ENCODE measurements at places on chromosomes 7 and 10. TPM values are rescaled to one million over a fixed set of nuclear protein-coding genes. Genes with fewer than 3 reads are reported as not detected.

DNA sequence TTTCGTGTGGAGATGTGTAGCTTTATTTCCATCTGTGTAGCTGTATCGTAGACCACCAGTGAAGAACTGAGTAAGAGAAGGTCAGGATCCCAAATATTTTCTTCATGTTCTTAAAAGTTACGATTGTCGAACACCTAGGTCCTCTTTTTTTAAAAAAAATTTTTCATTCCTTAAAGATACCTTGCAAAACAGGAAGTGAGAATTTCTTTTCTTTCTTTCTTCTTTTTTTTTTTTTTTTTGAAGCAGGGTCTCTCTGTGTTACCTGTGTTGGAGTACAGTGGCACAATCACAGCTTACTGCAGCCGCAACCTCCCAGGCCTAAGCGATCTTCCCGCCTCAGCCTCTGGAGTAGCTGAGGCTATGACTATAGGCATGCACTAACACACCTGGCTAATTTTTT, 60.8 kb downstream of the PHTF2 start:
- H3K27me3 ChIP-seq, result no peaks in the 10 kb centered on the region
- no peaks in the 10 kb centered on the region for H3K4me1 ChIP-seq
- no peaks in the 10 kb centered on the region for H3K36me3 ChIP-seq

DNA sequence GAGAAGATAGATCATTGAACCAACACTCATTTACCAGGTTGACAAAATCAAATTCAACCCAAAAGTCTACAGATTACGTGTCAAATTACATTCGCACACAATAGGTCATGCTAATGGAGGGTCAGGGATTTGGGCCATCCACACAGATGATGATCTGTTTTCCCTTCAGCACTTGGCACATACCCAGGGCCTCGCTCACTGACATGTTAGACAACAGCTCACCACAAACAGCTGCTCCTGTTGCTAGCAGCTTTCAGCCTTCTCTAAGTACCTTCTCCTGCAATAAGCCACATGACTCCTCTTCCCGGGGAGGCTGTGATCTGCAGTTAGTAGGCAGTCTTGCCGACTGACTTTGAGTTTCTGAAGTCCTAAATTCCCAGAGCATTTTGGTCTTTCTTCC, 18.4 kb downstream of the NKX2-3 start:
- no peak overlapping the region for H3K4me3 ChIP-seq
- no peak overlapping the region for H3K27ac ChIP-seq
- no peak for DNase-seq

Gene GRID1
- total RNA-seq, result 0.35 TPM

DNA sequence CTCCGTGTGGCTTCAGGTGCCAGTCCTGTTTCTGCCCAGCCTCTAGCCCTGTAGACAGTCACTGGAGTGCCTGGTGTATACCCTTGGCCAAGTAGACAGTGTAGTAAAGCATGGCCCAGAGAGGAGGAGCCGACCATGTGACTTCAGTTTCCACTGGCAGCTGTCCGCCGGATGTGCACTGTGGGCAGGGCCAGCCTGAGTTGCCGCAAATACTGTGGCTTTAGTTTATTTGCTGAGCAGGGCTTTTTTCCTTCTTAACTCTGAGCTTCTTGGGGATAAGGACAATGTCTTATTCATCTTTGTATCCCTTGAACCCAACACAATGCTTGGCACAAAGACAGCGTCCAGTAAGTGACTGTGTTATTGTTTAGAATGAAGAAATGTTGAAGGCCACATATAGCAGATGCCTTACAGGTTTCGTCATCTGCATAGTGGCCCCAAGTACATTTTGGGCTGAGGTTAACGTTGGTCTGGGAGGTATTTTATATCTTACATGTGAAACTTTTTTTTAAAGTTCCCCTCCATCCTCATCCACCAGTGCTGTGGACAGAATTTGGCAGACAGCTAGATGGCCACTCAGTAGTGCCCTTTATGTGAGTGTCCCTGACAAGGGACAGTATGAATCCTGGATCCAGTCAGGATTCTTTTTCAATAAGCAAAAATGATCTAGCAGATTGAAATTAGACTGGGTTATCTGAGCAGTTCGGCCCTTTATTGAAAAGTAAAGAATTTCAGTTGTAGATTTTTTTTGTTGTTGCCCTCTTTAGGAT, 40.6 kb downstream of the CYP17A1 start:
- peaks cover 5% of the 10 kb centered on the region for H3K36me3 ChIP-seq
- no peak for DNase-seq
- H3K27me3 ChIP-seq, result no peaks in the 10 kb centered on the region
- H3K4me3 ChIP-seq, result no peak overlapping the region
- H3K27ac ChIP-seq, result no peak overlapping the region

DNA sequence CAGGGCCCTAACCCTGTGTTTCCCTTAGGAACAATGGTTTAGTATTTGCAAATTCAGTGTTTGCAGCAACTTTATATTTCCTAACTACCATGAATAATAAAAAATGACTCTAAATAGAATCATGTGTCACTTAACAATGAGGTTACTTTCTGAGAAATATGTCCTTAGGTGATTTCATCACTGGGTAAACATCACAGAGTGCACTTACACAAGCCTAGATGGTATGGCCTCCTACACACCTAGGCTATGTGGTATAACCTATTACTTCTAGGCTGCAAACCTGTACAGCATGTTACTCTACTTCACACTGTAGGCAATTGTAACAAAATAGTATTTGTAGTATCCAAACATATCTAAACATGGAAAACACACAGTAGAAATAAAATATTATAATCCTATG, 1174.6 kb upstream of the LRRTM3 start:
- no peak overlapping the region for H3K27ac ChIP-seq
- no peaks in the 10 kb centered on the region for H3K4me1 ChIP-seq
- H3K27me3 ChIP-seq, result no peaks in the 10 kb centered on the region
- H3K4me3 ChIP-seq, result no peak overlapping the region
- no peak for DNase-seq
- no peaks in the 10 kb centered on the region for H3K36me3 ChIP-seq

GRCh38 chr7:74655768-74656440, 1.6 kb upstream of the GTF2I start:
- DNase-seq, result no peak
- H3K4me1 ChIP-seq, result peaks cover 4% of the 10 kb centered on the region
- H3K4me3 ChIP-seq, result peak overlapping the region; percentile 79
- peaks cover 11% of the 10 kb centered on the region for H3K36me3 ChIP-seq

Gene SLIT1
- total RNA-seq, result 0.46 TPM

GRCh38 chr7:156661637-156662036, 21.1 kb downstream of the RNF32 start:
- H3K36me3 ChIP-seq, result no peaks in the 10 kb centered on the region
- H3K27ac ChIP-seq, result no peak overlapping the region
- peaks cover 9% of the 10 kb centered on the region for H3K4me1 ChIP-seq
- H3K4me3 ChIP-seq, result no peak overlapping the region
- H3K27me3 ChIP-seq, result no peaks in the 10 kb centered on the region

DNA sequence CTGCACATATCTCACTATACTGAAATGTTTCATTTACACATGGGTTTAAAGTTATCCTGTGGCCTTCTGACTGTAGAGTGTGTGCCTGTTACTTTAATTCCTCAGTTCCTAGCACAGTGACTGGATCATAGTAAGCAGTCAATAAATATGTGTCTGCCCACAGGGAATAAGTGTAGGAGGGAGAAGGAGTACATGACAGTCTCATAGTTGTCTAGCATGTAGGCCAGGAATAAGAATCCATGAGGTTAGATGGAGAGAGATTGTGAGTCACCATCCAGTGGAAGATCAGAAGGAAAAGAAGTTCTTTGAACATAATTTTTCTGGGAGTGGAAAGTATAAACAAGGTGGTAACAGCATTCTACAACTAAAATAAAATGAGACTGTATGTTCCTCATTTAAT, 36.6 kb upstream of the SEMA3A start:
- H3K36me3 ChIP-seq, result no peaks in the 10 kb centered on the region
- no peaks in the 10 kb centered on the region for H3K4me1 ChIP-seq
- DNase-seq, result no peak

Gene ACSM6
- not detected for total RNA-seq

- DNase-seq, result no peak
- H3K4me1 ChIP-seq, result no peaks in the 10 kb centered on the region
- no peaks in the 10 kb centered on the region for H3K36me3 ChIP-seq
- H3K27ac ChIP-seq, result no peak overlapping the region
- no peak overlapping the region for H3K4me3 ChIP-seq
These were observed 6.4 kb upstream of the IRF5 start for GRCh38 chr7:128931190-128931798.

DNA sequence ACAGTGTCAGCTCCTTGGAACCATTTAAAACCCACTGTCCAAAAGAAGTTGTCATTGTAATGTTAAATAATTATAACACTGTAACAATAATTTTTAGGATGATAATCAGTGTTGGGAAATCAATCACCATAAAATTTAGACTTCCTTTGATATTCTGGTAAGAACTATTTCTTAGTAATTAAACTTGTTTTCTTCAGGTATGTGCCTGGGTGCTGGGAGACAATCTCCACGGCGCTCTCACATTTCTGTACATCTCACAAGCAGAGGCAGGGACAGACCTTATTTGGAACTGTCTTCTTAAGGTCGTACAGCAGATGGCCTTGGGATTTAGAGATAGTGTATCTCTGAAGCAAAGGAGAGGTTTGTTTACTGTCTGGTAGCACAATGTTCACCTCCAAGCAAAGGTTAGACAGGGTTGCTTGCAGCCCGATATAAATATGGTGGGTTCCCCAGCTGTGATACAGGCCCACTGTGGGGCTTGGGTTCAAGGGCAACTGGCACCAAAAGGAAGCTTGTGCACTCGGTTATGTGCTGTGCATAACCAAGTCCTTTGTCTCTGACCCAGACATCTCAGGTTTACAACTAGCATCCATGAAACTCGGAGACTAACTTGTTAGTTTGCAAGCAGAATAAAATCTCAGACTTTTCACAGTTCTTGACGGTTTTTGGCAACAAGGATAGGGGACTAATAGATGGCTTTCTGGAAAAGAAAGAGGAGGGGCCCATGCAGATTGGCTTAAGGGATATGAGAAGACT, 125.5 kb downstream of the RNF32 start:
- H3K4me3 ChIP-seq, result no peak overlapping the region
- no peak for DNase-seq
- H3K4me1 ChIP-seq, result no peaks in the 10 kb centered on the region
- H3K27ac ChIP-seq, result no peak overlapping the region
- no peaks in the 10 kb centered on the region for H3K27me3 ChIP-seq

- no peak overlapping the region for H3K27ac ChIP-seq
- no peak overlapping the region for H3K4me3 ChIP-seq
- no peak for DNase-seq
- no peaks in the 10 kb centered on the region for H3K36me3 ChIP-seq
- H3K27me3 ChIP-seq, result no peaks in the 10 kb centered on the region
These were observed 53.8 kb downstream of the TCAF1 start for GRCh38 chr7:143848192-143848591.

DNA sequence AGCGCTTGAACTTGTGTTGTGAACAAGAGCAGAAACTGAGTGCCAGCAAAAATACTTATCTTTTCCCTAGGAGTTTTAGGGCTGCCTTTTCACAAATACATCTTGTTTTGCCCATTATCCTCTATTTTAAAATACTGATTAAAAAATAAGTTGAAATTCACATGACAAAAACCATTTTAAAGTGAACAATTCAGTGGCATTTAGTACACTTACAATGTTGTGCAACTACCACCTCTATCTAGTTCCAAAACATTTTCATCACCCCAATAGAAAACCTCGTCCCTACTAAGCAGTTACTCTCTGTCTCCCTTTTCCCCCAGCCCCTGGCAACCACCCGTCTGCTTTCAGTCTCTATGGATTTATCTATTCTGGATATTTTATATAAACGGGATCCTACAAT, 1.4 kb downstream of the WBP1L start:
- no peaks in the 10 kb centered on the region for H3K27me3 ChIP-seq
- H3K4me1 ChIP-seq, result peaks cover 4% of the 10 kb centered on the region

Gene CAV1
- 20.2 TPM for total RNA-seq

- no peak overlapping the region for H3K4me3 ChIP-seq
- no peaks in the 10 kb centered on the region for H3K4me1 ChIP-seq
- no peaks in the 10 kb centered on the region for H3K36me3 ChIP-seq
- no peak for DNase-seq
- no peaks in the 10 kb centered on the region for H3K27me3 ChIP-seq
- no peak overlapping the region for H3K27ac ChIP-seq
These were observed 63.5 kb downstream of the MINDY3 start for GRCh38 chr10:15796762-15797161.

- H3K27me3 ChIP-seq, result no peaks in the 10 kb centered on the region
- no peaks in the 10 kb centered on the region for H3K36me3 ChIP-seq
- H3K27ac ChIP-seq, result no peak overlapping the region
- H3K4me3 ChIP-seq, result no peak overlapping the region
- H3K4me1 ChIP-seq, result no peaks in the 10 kb centered on the region
These were observed 367.5 kb downstream of the CCSER2 start for GRCh38 chr10:84695902-84696301.

GRCh38 chr7:140539461-140539860, 60.2 kb upstream of the MKRN1 start:
- H3K27ac ChIP-seq, result no peak overlapping the region
- DNase-seq, result no peak
- H3K4me1 ChIP-seq, result peaks cover 7% of the 10 kb centered on the region
- H3K27me3 ChIP-seq, result no peaks in the 10 kb centered on the region

DNA sequence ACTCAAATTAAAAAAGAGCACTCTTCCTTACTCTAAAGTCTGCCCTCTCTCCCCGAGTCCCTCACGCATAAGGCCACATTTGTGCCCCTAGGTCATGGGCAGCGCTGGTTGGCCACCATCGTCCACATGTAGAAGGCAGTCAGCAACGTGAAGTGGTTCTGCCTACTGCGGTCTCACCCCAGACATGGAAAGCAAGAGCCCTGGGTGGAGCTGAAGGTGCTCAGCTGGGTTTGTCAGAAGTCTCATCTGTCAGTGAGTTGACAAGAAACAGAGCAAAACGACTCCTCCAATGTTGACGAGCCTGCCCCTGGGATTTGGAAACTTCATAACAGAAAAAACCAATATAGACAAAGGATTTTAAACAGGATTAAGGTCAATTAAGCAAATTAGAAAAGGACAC, 192.3 kb upstream of the PRSS58 start:
- DNase-seq, result no peak
- H3K27me3 ChIP-seq, result no peaks in the 10 kb centered on the region
- no peaks in the 10 kb centered on the region for H3K36me3 ChIP-seq
- no peak overlapping the region for H3K4me3 ChIP-seq

DNA sequence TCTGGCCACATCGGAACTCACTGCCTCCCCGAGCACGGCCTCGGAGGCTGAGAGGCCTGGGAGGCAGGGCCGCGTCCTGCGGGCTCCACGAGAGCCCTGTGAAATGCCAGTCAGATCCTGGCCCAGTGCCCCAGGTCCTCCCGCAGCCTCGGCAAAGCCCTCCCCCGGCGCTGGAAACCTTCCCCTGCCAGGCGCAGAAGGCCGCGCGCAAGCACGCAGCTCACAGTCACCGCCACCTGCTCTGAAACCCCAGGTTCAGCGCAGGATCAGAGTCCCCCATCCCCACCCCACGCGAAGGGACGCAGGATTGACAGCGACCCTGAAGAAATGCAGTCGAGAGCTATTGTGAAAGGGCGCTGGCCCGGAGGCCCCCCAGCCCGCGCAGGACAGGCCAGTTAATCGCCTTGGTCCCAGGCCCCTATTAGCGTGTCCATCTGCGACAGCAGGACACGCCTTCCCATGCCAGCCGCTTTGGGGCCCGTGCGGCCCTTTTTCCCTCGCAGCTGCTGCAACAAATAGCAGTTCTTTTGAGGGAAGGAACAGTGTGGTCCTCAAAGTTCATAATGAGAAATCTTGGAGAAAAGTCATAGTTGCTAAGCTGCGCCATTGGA, 13.5 kb upstream of the EGFR start:
- no peaks in the 10 kb centered on the region for H3K36me3 ChIP-seq
- H3K4me1 ChIP-seq, result no peaks in the 10 kb centered on the region
- H3K27me3 ChIP-seq, result no peaks in the 10 kb centered on the region
- DNase-seq, result peak; percentile 34
- no peak overlapping the region for H3K27ac ChIP-seq

Gene GPR158
- total RNA-seq, result 0.33 TPM

Gene ANKRD7
- total RNA-seq, result not detected

Gene CCDC172
- total RNA-seq, result 1.8 TPM

Gene ASL
- total RNA-seq, result 31.9 TPM

Data from H9 (cell line).